Upper lobe of left lung (tissue), 6 donors: ENCODE measurements at places on chromosomes 12 and 14. TPM values are rescaled to one million over a fixed set of nuclear protein-coding genes. Genes with fewer than 3 reads are reported as not detected.

Gene NANOG
- 0.37 TPM for total RNA-seq

Gene TSPAN11
- 1.0 TPM for total RNA-seq

GRCh38 chr14:45716572-45716971, 463.6 kb upstream of the MIS18BP1 start:
- DNase-seq = no peak

- DNase-seq = no peak
Observed at GRCh38 chr12:101838628-101839323, 8.0 kb upstream of the GNPTAB start.

Gene TSFM
- 27.2 TPM for total RNA-seq

Gene PLA2G1B
- total RNA-seq = 10.5 TPM
